ENCODE measurements at places on chromosomes 1 and 21.

DNA sequence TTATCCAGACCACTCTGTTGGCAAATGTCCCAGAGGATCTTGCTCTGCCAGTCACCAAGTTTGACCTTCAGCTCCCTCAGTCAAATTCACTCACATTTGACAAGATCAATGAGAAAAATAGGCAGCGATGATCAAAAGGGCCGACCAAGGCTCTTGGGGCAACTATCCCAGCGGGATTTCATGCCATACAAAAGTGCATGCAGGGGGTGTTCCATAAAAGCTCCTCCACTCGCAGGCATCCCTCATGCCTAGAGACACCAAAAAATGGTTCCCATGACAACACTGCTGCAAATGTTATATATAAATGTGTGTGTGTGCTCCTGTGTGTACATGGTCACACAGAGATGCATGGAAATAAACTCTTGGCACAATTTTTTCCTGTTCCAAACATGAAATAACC is 16.2 kb upstream of the EIF4G3 start:
- DNase-seq: no peak

DNA sequence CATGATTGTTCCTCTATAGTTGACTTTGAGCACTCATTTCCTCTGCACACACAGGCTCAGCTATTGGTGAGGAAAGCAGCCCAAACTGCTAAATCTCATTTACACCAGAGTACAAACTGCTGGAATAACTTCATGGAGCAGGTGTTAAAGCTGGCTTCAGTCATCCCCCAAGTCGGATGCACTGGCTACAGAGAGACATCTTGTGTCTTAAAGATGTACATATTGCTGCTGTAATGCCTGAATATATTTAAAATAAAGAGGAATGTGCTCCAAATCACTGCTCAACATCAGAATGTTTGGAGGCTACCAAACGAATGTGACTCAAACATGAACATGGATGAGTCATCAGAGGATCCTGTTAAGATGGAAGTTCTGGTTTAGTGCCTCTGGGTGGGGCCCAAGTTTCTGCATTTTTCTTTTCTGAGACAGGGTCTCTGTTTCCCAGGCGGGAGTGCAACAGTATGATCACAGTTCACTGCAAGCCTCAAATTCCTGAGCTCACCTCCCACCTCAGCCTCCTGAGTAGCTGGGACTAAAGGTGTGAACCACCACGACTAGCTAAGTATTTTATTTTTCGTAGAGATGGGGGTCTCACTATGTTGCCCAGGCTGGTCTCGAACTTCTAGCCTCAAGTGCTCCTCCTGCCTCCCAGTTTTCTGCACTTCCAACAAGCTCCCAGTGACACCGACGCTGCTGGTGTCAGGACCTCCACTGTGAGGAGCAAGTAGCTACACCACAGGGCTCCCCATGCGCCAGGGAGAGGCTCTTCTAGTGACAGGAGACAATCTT is 79.0 kb upstream of the KRTAP19-8 start:
- DNase-seq: no peak

- DNase-seq: no peak
Observed at GRCh38 chr1:200042552-200043335, 15.2 kb downstream of the NR5A2 start.

GRCh38 chr1:84426376-84426775 is 28.1 kb downstream of the DNASE2B start:
- DNase-seq: no peak

DNA sequence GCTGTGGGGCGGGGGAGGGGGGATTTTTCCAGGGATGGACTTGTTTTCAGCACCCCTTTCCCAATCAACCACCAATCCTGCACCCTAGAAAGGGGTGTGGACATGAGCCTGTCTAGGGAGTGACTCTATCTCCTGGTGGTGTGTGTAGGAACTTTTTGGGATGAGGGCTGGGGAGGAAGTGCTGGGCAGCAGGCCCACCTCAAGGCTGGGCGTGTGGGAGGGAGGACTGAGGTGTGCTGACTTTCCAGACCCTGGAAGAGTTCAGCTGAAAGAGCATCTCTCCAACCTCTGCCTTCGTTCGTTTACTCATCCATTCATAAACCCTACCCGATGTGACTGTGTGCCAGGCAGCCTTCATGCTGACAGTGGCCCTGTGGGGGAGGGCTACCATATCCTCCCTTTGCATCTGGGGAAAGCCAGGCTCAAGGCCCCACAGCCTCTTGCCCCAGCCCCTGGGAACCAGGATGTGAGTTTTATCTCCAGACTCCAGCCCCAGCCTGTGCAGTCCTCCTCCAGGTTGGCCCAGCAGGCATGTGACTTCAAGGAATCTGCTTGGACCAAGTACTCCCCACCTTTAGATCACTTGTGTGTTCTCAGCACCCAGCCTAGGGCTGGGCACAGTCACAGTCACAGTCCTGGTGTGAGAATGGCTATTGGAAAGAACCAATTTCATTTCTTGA is 6.7 kb downstream of the KNCN start:
- no peak for DNase-seq

GRCh38 chr1:38451541-38451993 is 405.0 kb upstream of the POU3F1 start:
- DNase-seq: no peak

DNA sequence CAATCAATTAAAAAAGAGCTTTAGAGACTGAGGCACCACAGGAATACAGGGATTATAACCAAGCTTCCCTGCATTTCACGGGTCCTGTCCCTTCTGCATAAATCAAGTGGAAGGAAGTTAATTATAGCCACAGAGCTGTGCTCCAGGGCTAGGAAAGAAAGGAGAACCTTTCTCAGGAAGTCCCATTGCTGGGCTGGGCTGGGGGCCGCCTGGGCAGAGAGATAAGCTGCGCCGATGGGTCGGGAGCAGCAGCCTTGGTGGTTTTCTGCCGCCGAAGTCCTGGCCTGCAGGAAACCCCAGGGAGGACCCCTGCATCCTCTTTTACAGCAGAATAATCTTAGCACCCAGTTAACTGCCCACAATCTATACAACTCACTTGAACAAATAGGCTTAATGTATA is 12.6 kb upstream of the CD34 start:
- no peak for DNase-seq

DNA sequence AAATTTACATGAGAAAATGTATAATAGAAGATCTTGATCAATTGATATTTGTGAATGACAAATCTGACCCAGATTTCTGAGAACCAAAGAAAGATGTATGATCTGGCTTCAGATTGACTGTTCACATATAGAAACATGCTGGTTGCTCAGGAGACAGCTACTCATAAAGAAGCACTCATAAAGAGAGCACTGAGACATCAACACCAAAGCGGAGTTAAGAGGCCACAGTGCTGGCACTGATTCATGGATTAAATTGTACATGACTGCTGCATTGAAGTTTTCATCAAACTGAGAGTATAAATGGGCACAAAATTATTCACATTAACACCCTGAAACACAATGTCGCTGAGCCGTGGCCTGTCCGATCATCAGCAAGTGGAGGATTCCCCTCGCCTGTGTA is 46.2 kb downstream of the SH3GLB1 start:
- DNase-seq: no peak

DNA sequence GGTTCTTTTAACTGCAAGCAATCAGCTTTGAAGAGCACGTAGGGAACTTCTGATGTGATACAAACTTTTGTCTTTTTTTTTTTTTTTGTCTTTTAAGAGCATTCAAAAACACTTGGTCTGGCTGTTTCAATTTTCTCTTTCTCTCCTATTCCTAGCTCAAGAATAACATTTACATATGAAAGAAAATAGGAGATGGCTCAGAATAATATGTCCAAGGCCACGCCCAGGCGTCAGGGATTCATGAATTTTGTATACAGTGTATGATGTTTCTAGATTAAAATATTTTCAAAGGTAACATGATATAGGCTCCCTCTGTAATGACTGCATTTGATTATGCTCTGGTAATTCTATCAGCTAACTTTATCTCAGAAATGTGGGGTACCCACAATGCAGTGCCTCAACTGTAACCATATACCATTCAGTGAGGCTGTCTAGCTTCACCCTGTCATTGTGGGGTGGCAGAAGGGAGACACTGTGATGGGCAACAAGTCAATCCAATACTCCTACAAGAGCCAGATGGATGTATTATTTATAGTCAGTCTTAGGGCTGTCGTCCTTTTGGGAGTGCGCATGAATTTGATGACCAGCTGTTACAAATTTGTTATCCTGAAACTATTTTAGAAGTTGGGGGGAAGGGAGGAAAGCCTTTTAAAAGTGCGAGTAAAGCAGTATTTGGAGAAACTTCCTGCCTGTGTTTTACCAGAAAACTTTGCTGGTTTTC is 1.5 kb upstream of the AKNAD1 start:
- no peak for DNase-seq

DNA sequence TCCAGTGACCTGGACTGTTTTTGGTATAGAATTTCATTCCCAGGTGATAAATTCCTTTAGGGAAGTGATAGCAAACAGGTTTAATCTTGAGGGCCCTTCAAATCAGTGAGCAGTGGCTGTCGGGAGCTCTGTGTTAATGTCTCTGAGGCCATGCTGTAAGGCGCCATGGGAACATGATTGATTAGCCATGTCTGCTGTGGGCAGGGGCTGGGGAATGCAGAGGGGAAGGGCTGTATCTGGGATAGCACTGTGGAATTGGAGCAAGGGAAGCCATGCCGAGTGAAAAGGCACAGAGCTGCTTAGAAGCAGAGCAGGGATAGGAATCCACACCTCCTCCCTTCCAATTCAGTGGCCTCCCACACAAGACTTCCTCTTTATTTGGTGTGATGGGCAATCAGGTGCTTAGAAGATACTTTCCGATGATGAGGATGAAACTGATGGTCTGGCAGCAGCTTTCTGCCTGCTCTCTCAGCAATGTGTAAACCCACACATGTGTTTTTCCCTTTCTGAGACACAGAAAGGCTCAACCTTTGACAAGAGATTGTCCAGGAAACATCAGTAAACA is 83.8 kb upstream of the SSX2IP start:
- DNase-seq: no peak

DNA sequence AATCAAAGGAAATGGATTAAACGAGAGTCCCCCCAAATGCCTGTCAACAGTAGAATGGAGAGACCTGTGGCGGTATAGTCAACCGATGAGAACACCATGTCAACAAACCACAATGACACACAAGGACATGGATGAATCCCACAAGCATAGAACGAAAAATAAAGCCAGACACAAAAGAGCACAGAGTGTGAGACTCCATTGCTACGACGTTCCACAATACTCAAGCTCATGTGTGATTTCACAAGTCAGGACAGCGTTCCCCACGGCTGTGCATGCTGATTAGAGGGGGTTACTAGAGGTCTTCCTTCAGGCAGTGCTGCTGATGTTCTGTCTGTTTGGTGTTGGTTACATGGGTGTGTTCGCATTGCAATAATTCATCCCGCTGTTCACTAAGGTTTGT is 5.8 kb upstream of the PLA2G2D start:
- no peak for DNase-seq

- no peak for DNase-seq
Observed at GRCh38 chr1:243526180-243526579, 270.3 kb downstream of the SDCCAG8 start.

- DNase-seq: no peak
Observed at GRCh38 chr21:45899317-45900033, 82.1 kb upstream of the COL6A1 start.

DNA sequence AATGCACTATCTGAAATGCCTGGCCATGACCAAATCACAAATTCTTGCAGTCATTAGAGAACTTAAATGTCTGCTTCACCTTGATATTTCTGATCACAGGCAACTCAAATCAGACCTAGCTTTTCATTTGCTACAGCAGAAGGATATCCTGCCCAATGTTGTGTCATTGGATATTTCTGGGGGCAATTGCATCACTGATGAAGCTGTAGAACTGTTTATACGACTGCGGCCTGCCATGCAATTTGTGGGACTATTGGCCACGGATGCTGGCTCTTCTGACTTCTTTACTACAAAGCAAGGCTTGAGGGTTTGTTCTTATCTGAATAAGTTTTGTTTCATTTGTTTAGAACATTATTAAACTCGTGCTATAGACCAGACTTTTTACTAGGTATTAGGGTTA is 14.9 kb downstream of the ZYG11A start:
- DNase-seq: no peak

- peak; percentile 93 for DNase-seq
Observed at GRCh38 chr21:44454747-44455523, at the start of gene LRRC3. Gene LRRC3 (plus strand): TSS chr21:44455510. CDS start chr21:44456645, 1,135 bp downstream.

DNA sequence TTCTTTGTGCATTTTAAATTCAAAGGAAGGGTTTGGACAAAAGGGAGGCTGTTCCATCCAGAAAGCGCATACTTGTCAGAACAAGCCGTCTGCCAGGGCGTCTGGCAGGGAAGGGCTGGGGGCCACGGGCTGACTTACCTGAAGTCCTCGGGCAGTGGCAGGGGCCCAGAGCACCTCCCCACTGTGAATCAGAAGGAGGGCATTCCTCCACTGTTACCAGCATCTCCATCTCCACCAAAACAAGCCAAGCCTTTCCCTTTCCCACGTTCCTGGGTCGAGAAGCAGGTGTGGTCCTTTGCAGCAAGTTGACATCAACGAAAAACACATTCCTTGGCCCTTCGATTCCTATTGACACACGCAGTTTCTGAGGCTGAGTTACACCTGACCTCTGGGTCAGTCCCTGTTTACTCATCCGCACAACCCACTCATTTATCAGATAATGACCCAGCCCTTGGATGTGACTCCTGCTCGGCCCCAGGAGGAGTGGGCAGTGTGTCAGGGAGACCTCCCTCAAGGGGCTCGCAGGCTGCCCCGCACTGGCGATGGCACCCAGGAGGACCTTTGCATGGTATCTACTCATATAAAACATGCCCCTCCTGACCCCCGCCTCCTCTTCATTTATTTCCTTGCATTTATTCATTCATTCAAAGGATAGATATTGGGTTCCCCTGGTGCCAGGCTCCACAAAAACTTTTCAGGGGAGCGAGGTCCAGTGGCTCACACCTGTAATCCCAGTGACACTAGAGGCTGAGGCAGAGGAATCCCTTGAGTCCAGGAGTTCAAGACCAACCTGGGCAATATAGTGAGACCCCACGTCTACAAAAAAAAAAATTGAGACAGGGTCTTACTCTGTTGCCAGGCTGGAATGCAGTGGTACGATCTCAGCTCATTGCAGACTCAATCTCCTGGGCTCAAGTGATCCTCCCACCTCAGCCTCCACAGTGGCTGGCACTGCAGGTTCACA is 60.2 kb downstream of the TOMM20 start:
- DNase-seq: no peak

- no peak for DNase-seq
Observed at GRCh38 chr1:158115126-158115525, 65.6 kb upstream of the CD1D start.
